ENCODE measurements at places on chromosomes 7 and 10. TPM values are rescaled to one million over a fixed set of nuclear protein-coding genes. Genes with fewer than 3 reads are reported as not detected.

The ECHDC3 gene
- not detected for polyA plus RNA-seq

The PTTG1IP2 gene
- not detected for polyA plus RNA-seq

The KIAA1549 gene
- polyA plus RNA-seq: not detected

The KLF14 gene
- polyA plus RNA-seq: not detected

The KCND2 gene
- 10.5 TPM for polyA plus RNA-seq

The TMEM213 gene
- polyA plus RNA-seq: not detected

The SPDYE11 gene
- polyA plus RNA-seq: 1.4 TPM

The WEE2 gene
- polyA plus RNA-seq: not detected

The LRIT2 gene
- not detected for polyA plus RNA-seq

The PRR15 gene
- polyA plus RNA-seq: not detected

The MMP21 gene
- not detected for polyA plus RNA-seq

The CYP3A5 gene
- polyA plus RNA-seq: 0.42 TPM

The C10orf62 gene
- not detected for polyA plus RNA-seq

The CLEC5A gene
- not detected for polyA plus RNA-seq

The PDK4 gene
- 1.4 TPM for polyA plus RNA-seq

The CNPY1 gene
- polyA plus RNA-seq: 3.8 TPM

The FAM20C gene
- polyA plus RNA-seq: 10.9 TPM

The CFAP69 gene
- polyA plus RNA-seq: 6.6 TPM

The CFAP58 gene
- 0.23 TPM for polyA plus RNA-seq

The ZNF138 gene
- polyA plus RNA-seq: 42.4 TPM

The SUFU gene
- 0.47 TPM for polyA plus RNA-seq

The WDFY4 gene
- not detected for polyA plus RNA-seq

The GNGT1 gene
- not detected for polyA plus RNA-seq

The STAG3 gene
- polyA plus RNA-seq: 2.1 TPM

The SP8 gene
- polyA plus RNA-seq: not detected

The PRLHR gene
- not detected for polyA plus RNA-seq

The IQCE gene
- 1.1 TPM for polyA plus RNA-seq

The DBF4 gene
- polyA plus RNA-seq: 6.5 TPM
